T-cell (primary cell): ENCODE measurements at places on chromosomes 3 and 15.

DNA sequence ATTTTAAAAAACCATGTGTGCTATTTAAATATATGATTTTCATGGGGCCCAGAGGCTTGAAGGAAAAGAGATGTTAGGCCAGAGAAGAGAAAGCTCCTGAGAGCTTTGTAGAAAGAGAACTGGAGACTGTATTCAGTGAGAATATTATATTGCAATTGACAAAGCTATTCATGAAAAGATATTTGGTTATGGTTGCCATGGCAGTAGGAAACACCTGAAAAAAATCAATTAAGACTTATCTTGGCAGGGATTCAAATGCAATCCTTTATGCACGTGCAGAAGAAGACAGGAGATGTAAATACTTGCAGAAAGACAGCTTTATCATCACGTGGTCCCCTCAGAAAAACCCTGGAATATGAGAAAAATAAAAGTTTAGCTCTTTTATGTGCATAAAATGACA is 636.0 kb upstream of the TBL1XR1 start:
- DNase-seq: no peak

- DNase-seq: no peak
Observed at GRCh38 chr3:21979706-21980105, 228.7 kb upstream of the ZNF385D start.

DNA sequence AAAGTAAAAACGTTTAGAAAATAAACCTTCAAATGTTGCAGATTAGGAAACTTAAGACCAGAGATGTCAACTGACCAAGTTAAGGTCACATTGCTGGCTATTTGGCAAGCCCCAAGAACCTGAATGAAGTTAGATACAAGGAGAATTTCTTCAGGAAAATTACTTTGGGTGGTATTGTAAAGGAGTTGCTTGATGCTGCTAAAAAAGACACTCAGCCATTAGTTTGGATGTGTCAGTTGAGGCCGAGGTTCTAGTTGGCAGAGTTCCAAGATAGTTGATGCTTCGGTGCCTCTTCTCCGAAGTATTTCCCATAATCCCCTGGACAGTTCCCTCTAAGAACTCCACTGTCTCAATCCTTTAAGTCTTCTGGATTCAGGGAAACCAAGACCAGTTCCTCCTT is 24.3 kb downstream of the SIAH2 start:
- DNase-seq: no peak

DNA sequence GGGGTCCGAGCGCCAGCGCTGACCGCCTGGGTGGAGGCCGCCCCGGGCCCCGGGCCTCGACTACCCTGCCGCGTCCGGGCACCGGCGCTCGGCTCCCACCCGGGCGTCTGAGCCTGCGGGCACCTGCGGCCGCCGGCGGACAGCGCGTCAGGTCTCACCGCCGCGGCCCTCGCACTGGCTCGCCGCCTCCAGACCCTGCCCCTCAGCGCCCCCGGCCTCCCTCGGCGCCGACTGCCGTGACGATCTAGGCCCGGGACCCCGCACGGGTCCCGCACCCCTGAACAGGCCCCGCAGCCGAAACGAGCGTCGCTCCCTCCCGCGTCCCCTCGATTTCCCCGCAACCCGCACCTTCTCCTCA is 297 bp downstream of the PRC1 start:
- DNase-seq: no peak

DNA sequence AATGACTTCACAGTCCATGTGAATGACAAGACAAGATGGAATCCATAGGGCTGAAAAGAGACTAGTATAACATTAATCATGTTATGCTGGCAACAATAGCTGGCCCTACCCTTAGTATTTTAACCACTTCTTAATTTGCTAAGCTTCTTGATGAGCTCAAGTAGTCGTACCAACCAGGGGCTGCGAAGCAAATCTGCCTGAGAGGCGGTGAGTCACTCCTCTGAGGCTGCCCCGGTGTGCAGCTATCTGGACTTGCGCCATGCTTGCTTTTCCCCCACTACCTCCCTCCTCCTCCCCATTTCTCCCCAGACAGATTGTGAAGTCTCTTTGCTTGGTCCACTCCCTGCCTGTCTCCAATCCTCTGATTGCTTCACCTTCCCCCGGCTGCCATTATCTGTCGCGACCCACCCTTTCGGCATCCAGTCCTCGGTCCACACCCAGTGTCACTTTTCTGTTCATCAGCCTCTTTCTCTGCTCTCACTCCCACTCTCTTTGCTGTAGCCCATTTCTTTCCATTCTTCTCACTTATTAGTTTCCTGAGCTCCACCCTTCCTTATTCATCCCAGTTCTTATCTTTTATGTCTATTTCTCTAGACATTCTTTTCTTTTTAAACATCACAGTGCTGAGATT is 42.7 kb downstream of the DUT start:
- DNase-seq: no peak

DNA sequence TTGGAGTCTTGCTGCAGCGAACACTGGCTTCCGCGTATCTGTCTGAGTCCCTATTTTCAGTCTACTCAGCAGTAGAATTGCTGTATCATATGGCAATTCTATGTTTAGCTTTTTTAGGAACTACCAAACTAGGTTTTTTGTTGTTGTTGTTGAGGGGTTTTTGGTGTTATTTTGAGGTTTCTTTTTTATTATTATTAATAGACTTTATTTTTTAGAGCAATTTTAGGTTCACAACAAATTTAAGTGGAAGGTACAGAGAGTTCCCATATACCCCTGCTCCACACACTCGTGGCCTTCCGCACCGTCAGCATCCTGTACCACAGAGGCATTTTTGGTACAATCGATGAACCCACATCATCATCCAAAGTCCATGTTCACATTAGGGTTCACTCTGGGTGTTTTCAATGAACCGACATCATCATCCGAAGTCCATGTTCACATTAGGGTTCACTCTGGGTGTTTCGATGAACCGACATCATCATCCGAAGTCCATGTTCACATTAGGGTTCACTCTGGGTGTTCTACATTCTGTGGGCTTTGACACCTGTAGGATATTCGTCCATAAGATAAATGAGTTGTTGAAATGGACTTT is 67.9 kb downstream of the LMLN start:
- no peak for DNase-seq

GRCh38 chr3:157373783-157374182 is 62.9 kb upstream of the PTX3 start:
- no peak for DNase-seq

DNA sequence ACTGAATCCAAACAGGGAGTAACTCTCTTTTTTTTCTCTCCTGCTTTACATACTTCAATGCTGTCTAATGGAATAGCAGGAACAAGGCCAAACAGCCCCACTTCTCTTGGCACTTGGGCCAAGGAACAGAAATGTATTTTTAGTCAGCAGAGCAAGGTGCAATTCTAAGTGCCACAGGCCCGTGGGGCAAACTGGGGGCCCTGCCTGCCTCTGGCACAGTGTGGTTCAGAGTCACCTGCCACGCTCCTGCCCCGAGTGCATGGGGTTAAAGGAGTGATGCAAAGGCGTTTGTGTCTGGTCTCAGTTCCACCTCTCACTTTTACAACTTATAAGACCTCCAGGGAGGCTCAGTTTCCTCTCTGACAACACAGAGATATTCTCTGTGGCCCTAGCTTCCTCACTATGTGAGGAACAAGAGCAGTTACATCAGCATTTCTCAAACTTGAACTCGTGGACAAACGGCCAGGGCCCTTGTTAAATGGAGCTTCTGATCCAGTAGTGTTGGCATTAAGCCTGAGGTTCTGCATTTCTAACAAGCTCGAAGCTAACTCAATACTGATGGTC is 51.3 kb downstream of the LRIG1 start:
- DNase-seq: no peak

DNA sequence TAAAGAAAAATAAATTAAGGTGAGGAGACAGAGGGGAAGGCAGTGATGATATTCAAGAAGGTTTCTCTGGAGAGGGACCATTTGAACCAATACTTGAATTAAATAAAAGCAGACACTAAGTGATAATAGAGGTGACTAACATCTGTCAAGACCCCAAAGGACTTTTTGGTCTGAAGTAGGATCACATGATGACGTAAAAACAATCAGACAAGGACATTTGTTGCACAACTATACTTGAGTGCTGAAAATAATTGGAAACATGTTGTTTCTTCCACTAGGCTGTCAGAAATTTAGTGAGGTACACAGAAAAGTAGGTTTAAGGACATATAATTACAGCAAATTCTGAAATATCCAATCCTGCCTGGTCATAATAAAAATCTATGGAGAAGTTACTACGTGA is 179.5 kb downstream of the WNT5A start:
- no peak for DNase-seq

DNA sequence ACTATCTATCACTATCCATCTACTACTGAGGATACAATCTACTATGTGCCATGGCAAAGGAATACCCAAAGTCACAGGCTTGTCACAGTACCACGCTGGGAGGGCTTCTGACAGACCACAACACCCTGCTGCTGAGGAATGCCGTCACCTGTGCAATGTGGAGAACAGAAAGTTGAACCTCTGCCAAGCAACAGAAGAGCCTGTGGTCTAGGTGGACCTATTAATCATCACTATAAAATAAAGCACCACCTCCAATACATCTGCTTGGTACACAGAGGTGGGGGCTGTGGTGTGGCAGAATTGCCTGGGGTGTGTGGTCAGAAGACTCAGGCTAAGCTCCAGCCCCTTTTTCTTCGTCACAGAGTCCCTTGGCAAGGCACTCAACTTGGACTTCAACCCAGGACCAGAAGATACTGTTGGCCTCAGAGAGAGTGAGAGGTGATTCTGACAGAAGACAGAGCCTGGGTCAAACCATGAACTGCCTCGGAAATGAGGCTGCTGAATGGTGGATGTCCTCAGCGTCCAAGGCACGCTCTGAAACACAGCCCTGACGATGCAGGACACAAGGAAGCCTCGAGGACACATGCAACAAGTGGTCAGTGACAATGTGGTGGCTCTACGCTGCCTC is 189.4 kb upstream of the CHRNA7 start:
- DNase-seq: no peak

- peak; percentile 16 for DNase-seq
Observed at GRCh38 chr3:46442576-46443530, 21.9 kb downstream of the LTF start.

DNA sequence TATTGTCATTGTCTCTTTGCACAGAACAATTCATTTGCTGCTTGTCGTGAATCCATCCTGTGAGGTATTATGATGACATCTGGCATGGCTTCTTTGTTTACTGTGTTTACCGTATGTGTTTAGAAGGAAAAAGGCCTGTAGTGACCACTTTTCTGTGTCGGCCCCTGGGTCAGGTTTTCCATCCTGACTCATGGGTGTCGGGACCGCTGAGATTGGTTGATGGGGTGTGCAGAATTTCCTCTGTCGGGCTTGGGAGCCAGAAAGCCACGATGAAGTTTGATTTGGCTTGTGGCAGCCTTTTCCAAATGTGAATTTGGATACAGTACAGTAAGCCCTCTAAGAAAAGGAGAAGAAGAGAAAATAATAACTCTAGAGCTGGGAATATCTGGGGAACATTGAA is 113.5 kb downstream of the FNDC3B start:
- DNase-seq: no peak

GRCh38 chr15:90481023-90481422 is 48.7 kb upstream of the CRTC3 start:
- peak; percentile 6 for DNase-seq

DNA sequence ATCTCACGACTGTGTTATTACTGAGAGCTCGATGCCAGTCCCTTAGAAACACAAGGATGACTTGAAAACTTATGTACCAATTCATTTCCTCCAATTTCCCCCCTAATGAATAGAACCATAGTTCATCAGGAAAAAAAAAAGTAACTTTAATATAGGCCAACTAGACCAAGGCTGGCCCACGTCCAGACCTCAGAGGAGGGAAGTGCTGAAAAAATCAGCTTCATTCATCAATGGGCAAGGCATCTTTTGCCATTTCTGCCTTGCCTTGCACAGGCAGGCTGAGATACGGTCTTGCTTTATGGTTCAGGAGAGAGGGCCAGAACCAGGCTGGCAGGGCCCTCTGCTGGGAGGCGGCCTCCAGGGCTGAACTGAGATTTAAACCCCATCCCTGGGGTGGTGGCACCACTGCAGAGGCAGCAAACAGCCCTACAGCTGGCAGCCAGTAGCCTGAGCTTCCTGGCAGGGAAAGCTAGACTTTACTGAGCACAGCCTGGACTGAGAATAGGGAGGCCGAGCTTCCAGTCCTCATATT is 104.1 kb upstream of the TNFAIP8L3 start:
- no peak for DNase-seq

DNA sequence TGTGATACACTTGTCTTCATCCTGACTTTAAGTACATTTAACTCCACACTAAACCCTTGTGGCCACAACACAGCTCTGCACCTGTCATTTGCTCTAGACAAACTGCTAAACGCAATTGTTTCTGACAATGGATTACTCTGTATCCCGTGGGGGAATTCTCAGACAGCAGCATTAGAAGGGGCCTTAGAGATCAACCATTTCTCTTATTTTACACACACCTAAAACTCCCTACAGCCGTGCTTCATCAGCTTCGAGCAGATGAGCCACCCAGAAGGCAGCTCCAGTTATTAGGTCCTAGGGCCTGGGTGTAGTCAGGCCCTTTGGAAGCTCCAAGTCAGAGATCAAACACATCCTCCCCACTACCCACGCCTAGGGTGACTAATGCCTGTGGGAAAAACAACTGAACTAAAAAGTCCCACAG is 1.3 kb upstream of the IL12A start:
- DNase-seq: no peak
